ENCODE measurements at places on chromosomes 11 and 22.

DNA sequence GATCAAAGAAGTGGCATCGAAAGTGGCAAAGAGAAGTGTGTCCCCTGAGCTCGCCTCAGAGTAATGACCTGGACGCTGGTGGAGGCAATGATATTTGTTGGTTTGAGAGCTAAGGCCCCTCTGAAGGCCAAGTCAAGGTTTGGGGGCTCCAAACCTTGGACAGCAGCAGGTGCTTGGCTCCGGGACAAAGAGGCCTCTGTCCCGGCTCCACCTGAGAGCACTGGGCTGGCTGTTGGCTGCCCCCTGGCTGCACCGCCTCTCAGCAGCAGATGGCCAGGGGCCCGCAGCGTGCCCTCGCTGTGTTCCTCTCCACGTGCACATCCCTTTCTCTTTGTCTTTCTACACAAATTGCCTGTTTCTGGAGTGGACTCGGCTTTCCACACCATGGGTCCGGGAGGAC is 301.3 kb downstream of the NTM start:
- DNase-seq, result no peak

DNA sequence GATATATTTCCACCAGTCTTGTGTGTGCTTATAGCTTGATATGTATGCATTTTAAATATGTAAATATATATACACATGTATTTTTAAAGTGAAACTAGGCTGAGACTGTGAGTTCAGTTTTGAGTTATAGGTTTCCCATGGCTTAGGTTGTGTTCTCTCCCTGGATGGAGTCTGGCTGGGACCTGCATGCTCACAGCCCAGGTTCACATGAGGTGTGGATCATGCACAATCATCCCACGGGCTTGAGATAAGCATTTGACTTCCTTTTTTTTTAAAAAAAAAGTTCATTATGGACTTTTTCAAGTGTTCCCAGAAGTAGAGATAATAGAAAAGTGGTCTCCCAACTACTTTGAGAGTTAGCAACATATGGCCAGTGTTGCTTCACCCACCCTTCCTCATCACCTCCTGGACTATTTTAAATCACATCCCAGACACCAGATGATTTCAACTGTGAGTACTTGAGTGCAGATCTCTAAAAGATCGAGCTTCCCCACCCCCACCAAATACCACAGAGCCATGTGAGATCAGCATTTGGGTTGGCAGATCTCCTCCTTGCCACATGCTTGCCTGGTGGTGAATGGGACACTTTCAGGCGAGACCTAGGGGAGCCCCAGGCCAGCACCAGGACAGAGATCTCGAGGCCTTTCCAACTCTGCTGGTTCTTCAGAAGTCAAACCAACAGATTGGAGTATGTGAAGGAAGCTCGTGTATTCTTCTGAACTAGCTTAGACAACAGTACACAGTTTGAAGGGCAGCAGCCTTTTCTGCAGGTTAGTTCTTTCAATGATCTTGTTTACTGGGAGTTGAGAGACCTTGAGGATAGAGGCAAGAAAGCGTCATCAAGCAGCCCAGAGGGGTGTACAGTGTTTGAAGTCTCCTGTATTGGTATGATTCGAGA is 15.9 kb downstream of the MED15 start:
- no peak for DNase-seq

- DNase-seq, result no peak
Measured at GRCh38 chr11:104372111-104372510, 208.2 kb upstream of the PDGFD start.

DNA sequence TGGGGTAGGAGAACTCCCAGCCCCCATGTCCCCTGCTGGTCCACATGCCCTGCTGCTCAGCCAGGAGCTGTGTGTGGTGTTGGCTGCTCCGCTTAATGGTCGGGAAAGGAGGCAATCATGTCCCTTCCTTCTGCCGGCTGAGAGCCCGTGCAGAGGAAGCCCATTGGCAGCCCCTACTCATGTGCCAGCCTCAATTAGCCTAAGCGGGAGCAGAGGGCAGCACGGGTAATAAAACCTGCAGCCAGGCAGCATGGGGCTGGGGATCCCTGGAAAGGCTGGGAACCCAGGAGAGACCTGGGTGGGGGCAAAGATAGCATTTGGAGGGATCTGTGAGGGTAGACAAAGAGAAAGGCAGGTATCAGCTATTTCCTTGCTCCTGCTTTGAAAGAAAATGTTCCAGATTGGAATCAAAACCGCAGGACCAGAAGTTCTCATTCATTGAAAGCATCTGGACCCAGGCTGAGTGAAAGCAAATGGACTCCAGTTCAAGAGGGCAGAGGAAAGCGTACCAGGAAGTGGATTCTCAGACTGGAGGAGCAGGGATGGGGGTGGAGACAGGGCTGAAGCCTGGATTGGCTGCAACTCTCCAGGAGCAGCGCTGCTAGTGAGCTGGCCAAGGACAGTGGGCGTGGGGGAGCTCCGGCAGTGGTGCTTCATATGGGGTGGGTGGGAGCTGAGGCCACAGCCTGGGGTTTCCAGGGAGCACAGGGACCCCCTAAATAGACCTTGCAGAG is 103.4 kb upstream of the NECTIN1 start:
- no peak for DNase-seq

DNA sequence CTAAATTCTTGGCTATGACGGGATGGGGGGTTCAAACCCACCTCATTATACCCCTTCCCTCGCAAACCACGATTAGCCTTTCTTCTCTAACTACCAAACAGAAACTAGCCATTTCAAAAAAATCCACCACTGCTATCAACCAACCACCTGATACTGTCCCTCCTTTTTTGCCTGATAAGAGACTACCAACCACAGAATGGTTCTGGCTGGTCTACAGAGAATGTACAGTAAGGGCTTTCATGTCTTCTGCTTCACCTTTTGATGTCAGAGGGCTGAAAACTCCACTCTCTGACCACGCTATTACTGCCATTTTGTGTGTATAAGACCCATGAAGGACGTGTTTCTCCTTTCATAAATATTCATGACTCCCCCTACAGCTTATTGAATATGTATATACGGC is 19.1 kb downstream of the RIC3 start:
- no peak for DNase-seq

GRCh38 chr11:90310210-90310609 is 87.4 kb upstream of the CHORDC1 start:
- DNase-seq, result no peak

GRCh38 chr22:36818010-36818642 is 1.3 kb upstream of the PVALB start:
- DNase-seq, result no peak

DNA sequence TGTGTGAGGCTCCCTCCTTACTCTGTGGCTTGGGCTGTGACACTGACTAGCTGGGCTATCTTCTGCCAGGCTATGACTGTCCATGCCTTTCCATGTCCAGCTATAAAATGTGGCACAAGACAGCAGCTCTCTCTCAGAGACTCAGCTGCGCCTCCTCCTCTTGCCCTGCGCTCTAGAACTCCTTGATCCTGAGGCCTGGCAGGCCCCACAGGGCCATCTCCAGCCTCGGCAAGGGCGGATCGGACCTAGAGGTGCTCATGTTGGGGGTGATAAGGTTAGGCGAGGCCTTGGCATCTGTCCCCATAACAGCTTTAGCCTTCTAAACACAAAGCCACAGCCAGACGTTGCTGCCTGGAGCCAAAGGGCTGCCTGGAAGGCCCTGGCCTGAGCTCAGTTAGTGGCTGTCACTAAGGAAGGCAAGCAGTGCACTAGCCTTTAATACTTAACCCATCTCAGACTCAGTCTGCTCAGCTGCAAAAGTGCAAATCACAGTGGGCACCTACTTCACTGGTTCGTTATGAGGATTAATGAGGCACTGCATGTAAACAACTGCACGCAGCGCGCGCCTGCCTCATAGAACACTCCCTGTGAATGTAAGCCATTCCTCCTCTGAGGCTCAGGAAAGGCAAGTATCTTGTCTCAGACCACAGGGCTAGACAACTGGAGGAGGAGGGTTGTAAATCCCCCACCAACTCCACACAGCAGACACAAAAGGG is 1.2 kb downstream of the GUCD1 start:
- DNase-seq, result no peak

DNA sequence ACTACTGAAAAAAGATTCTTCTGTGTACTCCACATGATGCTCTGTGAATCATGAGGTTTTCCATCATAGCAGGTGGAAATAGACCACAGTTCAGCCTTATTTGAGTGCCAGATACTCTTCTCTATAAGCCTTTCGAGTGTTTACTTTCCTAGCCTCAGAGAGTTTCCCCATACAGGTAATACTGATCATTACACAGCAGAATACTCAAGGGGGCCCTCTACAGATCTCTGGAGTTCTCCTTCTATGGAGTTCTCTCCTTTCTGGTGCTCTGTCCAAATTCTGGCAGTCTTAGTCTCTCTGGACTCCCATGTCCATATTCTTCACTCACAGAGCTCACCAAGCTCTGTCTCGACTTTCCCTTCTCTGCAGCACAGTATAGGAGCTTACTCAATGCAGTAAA is 175.7 kb upstream of the CARD18 start:
- DNase-seq, result no peak

DNA sequence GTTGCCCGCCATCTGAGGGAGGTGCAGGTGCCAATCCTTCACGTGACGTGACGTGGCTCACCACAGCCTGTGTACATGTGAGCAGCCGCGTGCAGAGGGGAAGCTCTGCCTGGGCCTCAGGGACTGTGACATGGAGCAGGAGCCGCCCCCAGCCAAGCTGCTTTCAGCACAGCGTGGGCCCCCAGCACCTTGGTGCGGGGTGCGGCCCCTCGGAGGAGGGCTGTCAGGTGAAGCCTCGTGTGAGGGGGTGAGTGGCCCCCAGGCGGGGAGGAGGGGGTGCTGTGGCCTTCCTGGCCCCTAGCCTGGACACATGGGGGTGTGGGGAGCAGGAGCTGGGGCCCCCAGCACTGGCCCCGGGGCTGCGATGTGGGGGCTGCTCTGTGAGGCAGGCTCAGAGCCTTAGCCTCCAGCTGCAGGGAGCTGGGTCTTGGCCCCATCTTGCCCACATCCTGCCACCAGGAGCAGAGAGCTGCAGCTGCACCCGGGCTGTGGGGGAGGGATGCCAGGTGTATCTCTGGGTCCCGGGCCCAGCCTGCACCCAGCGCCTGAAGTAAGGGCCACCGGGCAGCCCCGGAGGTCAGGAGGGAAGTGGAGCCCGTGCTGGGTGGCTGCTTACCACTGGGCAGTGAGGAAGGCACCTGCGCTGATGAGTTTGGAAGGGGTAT is at the start of gene ADORA2A:
TSS of gene ADORA2A (plus strand) at position 100 of the 665 bp plus-strand sequence. CDS start 5,806 bp downstream, outside the sequence.
- peak; percentile 71 for DNase-seq

- DNase-seq, result no peak
Measured at GRCh38 chr11:44445500-44446365, 119.7 kb upstream of the CD82 start.

GRCh38 chr11:45922425-45923082 is at the start of gene LARGE2:
Gene LARGE2, plus strand, starts transcription at chr11:45922656. Its CDS starts 227 bp downstream, at chr11:45922883.
- DNase-seq, result no peak

- DNase-seq, result no peak
Measured at GRCh38 chr11:27616711-27617110, 83.5 kb downstream of the BDNF start.

GRCh38 chr11:59187587-59187986 is 15.7 kb downstream of the DTX4 start:
- DNase-seq, result no peak

DNA sequence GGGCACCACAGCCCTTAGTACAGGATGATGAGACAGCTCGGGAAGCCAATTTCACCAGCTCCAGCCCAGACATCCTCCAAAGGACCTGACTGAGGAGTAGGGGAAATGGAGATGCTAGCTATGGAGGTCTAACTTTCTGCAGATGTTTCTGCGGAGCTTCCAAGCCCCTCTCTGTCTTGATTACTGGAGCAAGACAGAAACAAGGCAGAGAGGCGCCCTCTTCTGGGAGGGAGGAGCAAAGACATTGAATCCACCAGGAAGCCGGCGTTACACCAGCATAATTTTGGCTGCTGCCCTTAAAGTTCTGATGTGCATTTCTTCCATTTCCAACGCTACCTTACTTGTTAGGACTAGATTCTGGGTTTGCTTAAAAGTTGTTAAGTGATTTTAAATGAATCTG is 107.3 kb upstream of the HSD17B12 start:
- no peak for DNase-seq

DNA sequence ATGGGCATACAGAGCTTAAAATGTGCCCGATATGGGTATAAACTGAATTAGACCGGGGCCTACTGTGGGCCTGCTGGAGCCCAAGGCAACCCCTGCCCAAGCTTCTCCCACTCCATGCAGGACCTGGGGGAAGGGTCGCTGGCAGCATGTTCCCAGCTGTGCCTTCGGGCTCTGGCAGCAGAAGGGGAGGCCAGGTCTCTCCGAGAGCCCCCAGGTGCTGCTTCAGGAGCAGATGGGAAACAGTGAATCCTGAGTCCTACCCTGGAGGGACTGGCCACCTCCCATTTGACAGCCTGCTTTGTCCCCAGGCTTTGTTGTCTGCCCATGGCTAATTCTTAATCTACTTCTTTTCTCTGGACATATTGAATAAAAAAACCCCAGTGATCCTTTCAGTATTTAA is 315.6 kb upstream of the B3GAT1 start:
- no peak for DNase-seq

- no peak for DNase-seq
Measured at GRCh38 chr11:116615211-116615865, 157.4 kb downstream of the BUD13 start.

GRCh38 chr11:748007-748359 is 719 bp downstream of the TALDO1 start:
- DNase-seq, result no peak

DNA sequence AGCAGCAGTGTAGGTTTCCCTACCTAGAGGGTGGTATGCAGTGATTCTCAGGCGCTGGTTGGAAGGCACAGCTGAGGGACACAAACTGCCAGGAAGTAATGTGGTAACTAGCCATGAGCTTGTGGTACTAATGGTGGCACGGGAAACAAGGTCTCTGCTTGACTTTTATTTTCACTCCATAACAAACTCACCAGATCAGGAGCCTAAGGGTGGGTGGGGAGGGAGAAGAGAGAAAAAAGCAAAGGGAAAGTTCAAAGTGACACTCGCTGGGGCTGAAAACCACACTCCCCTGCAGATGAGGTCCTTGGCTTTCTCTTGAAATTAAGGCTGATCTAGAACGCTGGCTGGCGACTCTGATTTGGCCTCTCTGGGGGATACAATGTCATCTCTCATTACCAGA is 22.0 kb downstream of the TRAF6 start:
- no peak for DNase-seq

- DNase-seq, result no peak
Measured at GRCh38 chr11:1633864-1634263, 4.3 kb downstream of the KRTAP5-5 start.

DNA sequence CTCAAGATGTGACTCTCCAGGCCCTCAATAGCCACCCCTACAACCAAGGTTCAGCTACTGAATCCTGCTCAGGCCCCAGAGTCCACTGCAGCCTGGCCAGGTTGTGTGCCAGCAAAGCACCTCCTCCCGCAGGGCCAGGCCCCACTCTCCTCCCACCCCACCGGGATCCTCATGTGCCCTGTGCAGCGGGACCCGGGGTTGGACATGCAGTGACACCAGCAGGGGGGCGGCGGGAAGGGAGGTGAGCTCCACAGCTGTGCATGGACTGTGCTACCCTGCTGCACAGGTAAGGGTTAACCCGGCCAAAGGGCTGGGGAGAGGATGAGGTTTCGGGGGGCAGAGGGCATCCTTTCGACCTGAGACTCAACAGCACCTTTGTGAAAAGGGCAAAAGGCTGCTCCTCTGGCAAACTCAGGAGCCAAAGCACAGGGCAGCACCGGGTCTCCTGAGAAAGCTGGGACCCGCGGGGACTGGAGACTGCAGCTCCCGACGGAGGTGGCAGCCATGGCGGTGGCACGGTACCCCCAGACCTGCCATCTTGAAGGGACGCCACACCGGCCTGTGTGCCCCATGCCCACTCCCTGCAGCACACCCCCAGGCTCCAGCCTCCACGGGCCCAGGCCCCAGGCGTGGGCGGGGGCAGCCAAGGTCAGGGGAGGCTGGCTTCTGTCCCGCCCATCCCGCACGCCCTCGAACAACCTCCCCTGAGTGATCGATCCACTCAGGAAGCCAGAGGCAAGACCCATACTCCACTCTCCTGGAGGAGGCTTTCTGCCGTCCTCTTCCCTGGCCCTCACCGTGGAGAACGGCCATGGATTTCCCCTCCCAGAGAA is 10.6 kb downstream of the PLXNB2 start:
- no peak for DNase-seq
